Cerebellar cortex (tissue), 1 donor: ENCODE measurements at places on chromosomes 16 and 17.
A peak's percentile ranks its signal among the peaks of the same experiment; 100 is the strongest.

DNA sequence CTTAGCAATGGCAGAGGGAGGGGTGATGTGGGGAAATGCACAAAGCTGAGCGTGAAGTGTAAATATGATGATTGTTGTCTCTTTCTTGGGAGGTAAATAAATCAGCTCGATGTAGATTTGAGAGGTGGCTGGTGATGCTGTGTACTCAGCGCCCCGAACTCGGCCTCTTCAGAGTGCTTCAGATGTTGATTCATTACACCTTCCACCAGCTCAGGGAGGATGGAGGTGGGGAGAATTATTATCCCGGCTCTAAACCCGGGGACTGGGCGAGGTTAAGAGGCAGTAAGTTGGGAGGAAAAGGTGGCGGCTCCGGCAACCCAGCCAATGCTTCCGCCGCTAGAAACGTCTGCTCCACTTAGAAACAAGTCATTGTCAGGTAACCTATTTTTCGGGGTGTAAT lies 86.5 kb downstream of the RPA1 start:
- no peak for DNase-seq

- peak; percentile 94 for DNase-seq
These were observed 40.1 kb downstream of the MYO18A start for GRCh38 chr17:29140051-29140621.

GRCh38 chr16:52832771-52833170 lies 219.9 kb downstream of the CHD9NB start:
- no peak for DNase-seq

DNA sequence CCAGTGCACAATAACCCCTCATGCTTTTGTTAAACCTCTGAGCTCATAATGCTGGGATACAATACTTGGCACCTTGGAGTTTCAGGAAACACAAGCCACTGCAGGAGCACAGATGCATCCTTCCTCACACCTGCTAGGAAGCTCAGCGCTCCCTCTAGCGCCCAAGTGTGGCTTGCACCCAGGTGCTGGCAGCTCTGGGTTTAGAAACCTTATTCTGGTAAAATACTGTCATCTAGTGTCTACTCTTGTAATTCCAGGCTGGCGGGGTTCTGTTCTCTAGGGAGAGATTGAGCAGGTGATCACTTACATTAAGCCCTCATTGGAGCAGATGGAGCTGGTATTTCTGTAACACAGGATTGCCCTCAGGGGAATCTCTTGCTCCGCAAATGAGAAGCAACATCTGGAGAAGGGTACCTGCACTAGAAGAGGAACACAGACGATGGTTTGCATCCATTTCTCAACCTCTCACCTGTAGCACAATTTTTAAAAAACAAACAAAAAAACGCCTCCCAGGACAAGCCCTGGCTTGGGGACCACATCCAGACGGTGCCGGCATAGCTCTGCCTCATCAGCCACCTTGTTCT lies 1.5 kb downstream of the CCL1 start:
- peak; percentile 83 for DNase-seq

- no peak for DNase-seq
These were observed 267.9 kb upstream of the HSBP1 start for GRCh38 chr16:83539736-83540490.

GRCh38 chr16:28208824-28209223 lies 2.9 kb downstream of the XPO6 start:
- no peak for DNase-seq

DNA sequence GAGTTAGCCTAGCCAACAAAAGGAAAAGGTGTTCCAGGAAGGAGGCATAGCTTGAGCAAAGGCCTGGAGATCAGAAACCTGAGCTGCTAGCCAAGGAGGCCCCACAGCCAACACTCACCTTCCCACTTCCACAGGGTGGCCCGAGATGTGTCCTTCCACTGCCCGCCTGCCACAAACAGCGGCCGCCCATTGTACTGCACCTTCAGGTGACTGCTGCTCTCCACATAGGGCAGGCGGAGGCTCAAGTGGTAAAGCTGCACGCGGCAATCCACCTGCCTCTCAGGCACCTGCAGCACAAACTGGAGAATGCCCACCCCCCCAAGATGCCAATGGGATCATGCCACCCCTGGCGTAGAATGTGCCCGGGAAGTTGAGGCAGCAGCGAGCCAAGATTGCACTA lies 111.5 kb downstream of the RMI2 start:
- no peak for DNase-seq

- DNase-seq: no peak
These were observed 24.9 kb downstream of the MLYCD start for GRCh38 chr16:83923581-83924365.

- no peak for DNase-seq
These were observed 5.5 kb downstream of the CCL17 start for GRCh38 chr16:57409870-57410587.

GRCh38 chr17:64183815-64184214 lies 53.9 kb upstream of the ERN1 start:
- no peak for DNase-seq

GRCh38 chr16:15538507-15538906 lies 104.1 kb downstream of the BMERB1 start:
- peak; percentile 94 for DNase-seq

GRCh38 chr16:58046936-58047335 lies 21.4 kb downstream of the MMP15 start:
- no peak for DNase-seq

DNA sequence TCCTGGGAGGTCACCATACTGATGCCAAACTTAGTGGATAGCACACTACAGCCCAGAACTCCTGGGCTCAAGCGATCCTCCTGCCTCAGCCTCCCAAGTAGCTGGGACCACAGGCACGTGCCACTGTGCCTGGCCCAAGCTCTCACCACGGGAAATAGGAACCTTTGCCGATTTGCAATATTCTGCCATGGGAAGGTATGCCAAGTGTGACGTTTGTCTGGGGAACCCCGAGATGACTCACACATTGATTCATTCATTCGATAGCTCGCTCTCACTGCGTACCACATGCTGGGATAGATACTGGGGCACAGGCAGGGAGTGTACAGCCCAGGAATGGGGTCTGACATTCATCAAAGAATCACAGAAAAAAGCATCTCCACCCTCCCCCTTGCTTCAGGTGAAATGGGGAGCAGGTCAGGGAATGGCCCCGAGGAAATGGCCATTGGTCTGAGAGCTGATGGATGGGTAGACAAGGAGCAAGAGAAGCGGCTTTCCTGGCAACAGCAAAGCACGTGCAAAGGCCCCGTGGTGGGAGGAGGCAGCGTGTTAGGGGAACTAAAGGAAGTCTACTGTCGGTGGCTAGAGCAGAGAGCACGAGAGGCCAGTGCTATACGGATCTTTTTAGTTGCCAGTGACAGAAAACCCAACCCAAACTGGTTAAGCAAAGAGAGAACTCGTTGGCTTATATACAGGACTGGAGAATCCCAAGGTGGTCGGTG lies 44.1 kb downstream of the DNAH17 start:
- no peak for DNase-seq

- no peak for DNase-seq
These were observed 20.9 kb downstream of the RGS9 start for GRCh38 chr17:65158041-65158440.

DNA sequence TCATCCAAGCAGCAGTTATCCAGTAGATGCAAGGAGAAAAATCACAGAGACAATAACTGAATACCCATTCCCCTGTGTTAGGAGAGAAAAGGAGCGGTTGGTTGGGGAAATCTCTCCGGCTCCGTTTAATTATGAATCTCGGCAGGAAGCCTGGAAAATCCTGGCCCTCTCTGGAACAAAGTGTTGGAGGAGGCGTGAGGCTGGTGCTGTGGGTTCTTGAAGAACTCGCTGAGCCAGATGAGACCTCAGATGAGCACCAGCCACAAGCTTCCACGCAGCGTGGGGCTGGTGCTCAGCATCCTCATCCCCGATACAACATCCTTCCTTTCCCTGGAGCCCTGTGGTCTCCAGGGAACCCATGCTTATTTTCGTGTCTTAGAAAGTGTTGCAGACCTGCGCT lies 39.7 kb downstream of the CACNG4 start:
- no peak for DNase-seq

DNA sequence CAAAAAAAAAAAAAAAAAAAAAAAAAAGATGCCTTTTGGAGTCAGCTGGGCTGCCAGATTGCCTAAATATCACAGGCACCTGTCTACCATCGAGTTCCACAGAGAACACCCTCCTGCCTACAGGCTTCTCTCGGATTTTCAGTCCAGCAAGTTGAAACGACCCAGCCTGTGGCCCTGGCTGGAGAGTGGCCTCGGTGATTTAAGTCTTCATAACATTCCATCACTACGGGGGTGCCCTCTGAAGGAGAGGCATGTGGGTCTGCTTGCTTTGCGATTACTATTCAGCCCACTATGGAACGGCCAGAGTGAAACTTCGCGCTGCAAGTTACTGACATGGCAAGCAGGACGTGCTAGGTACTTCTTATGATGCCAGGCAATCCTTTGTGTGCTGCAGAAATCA lies 42.8 kb downstream of the MARCHF10 start:
- DNase-seq: no peak

DNA sequence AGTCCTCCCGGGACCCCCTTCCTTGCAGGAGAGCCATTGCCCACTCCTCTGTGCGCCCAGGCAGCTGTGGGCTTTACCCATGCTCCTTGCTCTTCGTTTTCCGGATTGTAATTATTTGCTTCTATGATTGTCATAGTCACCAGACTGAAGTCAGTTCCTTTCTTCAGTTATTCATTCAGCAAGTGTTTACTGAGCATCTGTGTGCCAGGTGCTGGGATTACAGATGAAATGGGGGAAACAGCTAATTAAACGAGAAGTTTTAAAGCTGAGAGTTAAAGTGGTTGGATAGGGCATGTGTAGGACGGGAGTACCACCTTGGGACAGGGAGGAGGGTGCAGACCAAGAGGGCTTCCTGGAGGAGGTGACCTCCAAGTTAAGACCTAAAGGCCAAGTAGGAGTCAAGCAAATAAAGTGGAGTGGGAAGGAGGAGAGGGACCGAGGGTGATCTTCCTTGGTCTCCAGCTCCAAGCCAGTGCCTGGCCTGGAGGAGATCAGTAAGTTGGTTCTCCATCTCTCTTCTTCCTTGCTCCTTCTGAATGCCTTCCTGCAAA lies 126.6 kb downstream of the OR1D5 start:
- no peak for DNase-seq

DNA sequence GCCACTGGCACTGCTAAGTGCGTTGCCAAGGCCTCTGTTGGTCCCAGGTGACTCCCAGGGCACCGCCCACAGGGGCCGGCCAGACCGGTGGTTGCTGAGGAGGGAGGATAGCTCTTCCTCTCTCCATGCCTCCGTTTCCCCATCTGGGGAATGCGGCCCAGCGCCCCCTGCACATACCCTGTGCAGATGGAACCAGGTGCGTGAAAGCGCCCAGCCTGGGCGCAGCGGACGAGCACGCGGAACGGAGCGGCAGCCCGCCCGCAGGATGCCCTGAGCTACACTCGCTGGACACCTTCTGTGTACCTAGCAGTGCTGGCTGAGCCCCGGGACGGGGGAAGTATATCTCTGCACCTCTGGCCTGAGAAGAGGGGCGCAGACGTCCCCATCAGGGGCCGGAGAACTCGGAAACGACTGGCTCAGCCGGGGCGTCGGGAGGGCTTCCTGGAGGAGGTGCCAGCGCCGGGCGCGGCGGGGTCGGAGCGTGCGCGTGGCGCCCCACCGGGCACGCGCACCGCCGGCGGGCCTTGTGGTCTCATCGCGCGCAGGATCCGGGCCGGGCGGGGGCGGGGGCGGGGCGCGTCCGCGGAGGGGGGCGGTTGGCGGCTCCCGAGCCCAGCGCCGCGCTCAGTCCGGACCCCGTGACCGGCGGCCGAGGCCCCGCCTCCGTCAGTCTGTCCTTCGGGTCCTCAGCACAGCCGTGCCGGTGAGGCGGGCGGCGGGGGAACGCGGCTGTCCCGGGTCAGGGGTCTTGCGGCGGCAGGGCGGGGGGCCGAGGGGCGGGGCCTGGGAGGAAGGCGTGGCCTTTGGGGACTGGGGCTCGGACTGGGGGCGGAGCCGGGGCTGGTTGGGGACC lies at the start of the genes CCDC78 and HAGHL:
CCDC78 (minus strand) TSS at position 6 of the 853 bp plus-strand sequence. CDS start 76 bp downstream, outside the sequence.
HAGHL (plus strand) TSS at position 669 of the 853 bp plus-strand sequence. CDS start 404 bp downstream, outside the sequence.
- DNase-seq: peak; percentile 60

- DNase-seq: no peak
These were observed 2.2 kb upstream of the KRTAP9-3 start for GRCh38 chr17:41230094-41230493.

- DNase-seq: peak; percentile 74
These were observed 30.8 kb downstream of the HLF start for GRCh38 chr17:55295411-55296170.

GRCh38 chr16:64282181-64282580 lies 839.7 kb downstream of the CDH11 start:
- DNase-seq: no peak

GRCh38 chr17:69443138-69443537 lies 28.6 kb downstream of the MAP2K6 start:
- no peak for DNase-seq

DNA sequence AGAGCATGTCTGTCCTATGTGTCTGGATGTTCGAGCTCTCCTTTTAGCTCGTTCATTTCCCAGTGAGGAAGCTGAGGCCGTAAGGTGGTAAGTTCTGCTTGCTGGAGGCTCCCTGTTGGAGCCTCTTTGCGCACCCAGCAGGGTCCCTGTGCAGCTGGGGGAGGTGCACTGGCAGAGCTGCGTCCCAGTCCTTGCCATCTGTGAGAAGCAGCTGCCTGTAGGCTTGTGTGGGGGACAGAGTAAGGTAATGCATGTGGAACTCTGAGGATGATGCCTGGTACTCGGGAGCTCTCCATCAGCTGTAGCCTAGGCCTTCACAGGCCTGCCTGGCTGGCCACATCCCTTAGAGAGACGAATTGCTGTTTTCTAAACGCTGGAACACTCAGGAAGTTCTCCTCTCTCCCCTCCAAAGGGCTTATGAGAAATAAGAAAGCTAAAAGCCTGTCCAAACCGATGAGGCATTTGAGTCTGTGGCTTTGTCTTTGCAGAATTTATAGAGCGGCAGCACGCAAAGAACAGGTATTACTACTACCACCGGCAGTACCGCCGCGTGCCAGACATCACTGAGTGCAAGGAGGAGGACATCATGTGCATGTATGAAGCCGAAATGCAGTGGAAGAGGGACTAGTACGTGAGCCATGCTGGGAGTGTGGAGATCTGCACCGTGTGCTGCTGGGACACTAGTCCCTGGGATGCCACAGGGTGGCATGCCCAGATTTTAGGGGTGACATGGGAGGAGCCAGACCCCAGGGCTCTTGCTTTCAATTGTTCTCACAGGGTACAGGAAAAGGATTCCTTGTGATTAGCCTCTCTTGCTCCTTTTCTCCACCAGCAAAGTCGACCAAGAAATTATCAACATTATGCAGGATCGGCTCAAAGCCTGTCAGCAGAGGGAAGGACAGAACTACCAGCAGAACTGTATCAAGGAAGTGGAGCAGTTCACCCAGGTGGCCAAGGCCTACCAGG lies 1.6 kb downstream of the NDUFB10 start:
- DNase-seq: peak; percentile 82
